ENCODE measurements at places on chromosomes 3 and 15. TPM values are rescaled to one million over a fixed set of nuclear protein-coding genes. Genes with fewer than 3 reads are reported as not detected.

DNA sequence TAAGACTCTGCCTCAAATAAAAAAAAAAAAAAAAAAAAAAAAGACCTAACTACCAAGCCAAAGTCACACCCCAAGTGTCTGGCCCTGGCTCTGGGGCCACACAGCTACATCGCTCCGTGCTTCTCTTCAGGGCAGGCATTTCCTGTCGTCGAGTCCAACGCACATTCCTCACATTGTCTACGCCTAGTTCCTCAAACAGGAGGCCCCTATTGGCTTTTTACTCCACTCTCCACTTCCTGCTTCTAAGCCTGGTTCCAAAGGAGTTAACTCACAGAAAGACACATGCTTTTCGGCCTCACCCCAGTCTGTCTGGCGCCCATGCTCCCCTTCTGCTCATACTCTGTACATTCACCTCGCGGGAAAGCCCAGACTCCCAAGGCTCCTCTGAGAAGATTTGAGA is 28.8 kb downstream of the KNG1 start:
- H3K4me3 ChIP-seq, result no peak overlapping the region
- no peak for DNase-seq
- no peaks in the 10 kb centered on the region for H3K36me3 ChIP-seq
- no peaks in the 10 kb centered on the region for H3K27me3 ChIP-seq

DNA sequence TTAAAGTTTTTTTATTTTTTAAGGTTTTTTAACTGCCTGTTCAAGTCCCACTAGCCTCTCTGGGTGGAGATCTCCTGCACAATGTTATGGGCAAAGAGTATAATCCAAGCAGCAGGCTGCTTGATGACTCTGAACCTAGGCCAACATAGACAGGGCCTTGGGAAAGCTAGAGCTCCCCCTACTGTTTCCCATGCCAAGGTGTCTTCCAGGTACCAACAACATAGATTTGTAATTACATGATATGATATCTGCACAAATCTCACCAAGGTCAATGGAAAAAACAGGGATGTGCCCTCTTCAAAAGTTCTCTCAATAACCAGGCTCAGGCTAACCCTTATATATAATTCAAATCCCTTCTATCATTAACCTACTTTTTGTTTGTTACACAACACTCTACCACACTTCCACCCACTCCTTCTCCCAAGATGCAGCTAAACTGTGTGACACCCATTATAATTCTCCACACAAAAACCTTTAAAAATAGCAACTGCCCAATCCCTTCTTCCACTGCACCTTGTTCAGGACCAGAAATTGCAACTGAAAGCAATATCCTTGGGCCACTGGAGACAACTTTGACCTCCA is 43.8 kb downstream of the RBM15B start:
- H3K27me3 ChIP-seq, result no peaks in the 10 kb centered on the region
- no peak overlapping the region for H3K27ac ChIP-seq
- H3K4me1 ChIP-seq, result no peaks in the 10 kb centered on the region
- peak; percentile 64 for DNase-seq
- peaks cover 36% of the 10 kb centered on the region for H3K36me3 ChIP-seq

DNA sequence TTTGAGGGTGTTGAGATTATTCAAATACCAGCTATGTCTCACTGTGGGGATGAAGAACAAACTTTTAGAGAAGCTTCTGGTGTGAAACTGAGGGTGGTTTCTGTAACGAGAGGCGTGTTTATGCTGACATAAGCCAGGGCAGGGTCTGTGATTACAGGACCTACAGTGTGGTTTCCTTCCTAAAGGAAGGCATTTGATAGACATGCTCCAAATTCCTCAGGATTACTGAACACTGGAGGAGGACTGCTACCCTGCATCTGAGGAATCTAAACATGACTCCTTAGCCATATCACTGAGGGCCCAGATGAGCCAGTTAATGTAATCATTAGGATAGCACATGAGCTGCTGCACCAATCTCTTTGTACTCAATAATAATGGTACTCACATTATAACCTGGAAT is 328.4 kb upstream of the UMPS start:
- DNase-seq, result no peak
- peaks cover 5% of the 10 kb centered on the region for H3K4me1 ChIP-seq
- H3K4me3 ChIP-seq, result no peak overlapping the region

DNA sequence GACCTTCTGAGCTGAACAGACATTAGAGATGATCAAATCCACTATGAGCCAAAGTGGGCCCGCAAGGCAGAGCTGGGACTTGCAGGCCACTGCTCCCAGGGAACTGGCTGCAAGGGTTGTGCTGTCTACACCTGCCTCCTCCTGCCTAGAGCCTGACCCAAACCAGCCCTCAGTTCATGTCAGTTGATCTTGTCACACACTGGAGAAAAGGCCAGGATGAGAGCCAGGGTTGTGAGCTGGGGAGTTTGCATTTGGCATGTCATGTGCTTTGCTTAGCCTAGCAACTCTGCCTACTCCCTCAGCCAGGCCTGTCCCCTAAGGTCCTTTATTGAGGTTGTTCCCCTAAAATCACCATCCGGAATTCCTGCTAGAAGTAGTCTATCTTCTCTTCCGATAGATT is 67.8 kb downstream of the RAB11A start:
- no peak overlapping the region for H3K4me3 ChIP-seq
- DNase-seq, result no peak
- no peak overlapping the region for H3K27ac ChIP-seq
- no peaks in the 10 kb centered on the region for H3K27me3 ChIP-seq
- no peaks in the 10 kb centered on the region for H3K36me3 ChIP-seq
- H3K4me1 ChIP-seq, result peaks cover 13% of the 10 kb centered on the region

GRCh38 chr15:79025201-79025600 is 65.4 kb downstream of the RASGRF1 start:
- no peaks in the 10 kb centered on the region for H3K4me1 ChIP-seq
- H3K27ac ChIP-seq, result no peak overlapping the region
- H3K27me3 ChIP-seq, result no peaks in the 10 kb centered on the region
- no peak overlapping the region for H3K4me3 ChIP-seq
- H3K36me3 ChIP-seq, result no peaks in the 10 kb centered on the region
- no peak for DNase-seq

DNA sequence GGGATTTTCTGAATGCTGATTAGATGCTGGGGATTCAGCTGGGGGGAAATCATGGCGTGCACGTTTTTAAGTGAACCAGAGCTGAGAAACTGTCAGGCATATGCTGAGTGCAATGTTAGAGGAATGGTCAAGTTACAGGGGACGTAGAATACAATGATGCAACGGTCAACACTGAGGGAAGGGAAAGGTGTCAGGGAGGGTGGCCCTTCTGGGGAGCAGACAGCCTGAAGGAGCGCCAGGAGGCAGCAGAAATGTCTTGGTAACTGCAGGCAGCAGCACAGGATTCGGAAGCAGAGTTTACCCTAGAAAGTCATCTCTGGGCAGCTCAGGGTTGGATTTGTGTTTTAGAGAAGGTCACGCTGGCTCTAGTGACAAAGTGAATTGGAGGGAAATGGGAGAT is 47.6 kb upstream of the RGMA start:
- H3K36me3 ChIP-seq, result no peaks in the 10 kb centered on the region
- H3K27me3 ChIP-seq, result peaks cover 68% of the 10 kb centered on the region
- no peak for DNase-seq
- H3K4me1 ChIP-seq, result no peaks in the 10 kb centered on the region
- no peak overlapping the region for H3K4me3 ChIP-seq
- H3K27ac ChIP-seq, result no peak overlapping the region

DNA sequence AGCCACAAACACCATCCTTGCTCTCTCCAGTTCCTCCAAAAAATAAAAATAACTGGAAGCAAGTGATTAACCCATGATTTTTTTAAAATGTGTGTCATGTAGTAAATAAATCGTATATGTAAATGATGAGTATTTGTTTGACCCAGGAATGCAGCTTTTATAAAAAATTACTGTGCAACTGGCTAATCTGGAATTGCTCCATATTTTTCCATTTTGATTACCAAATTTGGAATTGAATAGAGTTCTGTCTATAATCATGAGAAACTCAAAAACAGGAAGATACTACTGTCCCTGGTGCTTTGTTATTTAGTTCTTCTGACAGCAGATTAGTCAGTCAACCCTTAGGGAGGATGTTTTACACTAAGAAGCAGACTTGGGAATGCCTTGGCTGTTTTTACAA is 116.2 kb downstream of the CCNL1 start:
- no peak for DNase-seq
- no peaks in the 10 kb centered on the region for H3K27me3 ChIP-seq
- H3K27ac ChIP-seq, result no peak overlapping the region
- no peaks in the 10 kb centered on the region for H3K4me1 ChIP-seq

DNA sequence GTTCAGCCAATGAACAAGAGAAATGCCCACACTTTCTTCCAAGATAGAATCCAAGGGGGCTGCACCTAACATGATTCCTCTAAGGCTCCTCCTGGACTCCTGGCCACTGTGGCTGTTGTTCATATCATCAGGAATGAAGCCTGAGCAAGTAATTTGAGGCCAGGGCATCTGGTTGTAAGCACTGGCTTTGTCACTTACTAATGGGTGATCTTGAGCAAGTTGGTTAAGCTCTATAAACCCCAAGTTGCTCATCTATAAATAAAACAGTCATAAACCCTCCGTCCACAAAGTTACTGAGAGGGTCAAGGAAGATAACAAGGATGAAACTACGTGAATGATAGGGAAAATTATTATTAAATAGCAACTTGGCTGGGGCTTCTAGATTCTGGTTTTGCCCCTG is 58.3 kb downstream of the CDC25A start:
- H3K36me3 ChIP-seq, result no peaks in the 10 kb centered on the region
- DNase-seq, result no peak
- no peaks in the 10 kb centered on the region for H3K4me1 ChIP-seq
- H3K27ac ChIP-seq, result no peak overlapping the region
- H3K27me3 ChIP-seq, result no peaks in the 10 kb centered on the region

- no peak overlapping the region for H3K27ac ChIP-seq
- H3K27me3 ChIP-seq, result peaks cover 70% of the 10 kb centered on the region
- DNase-seq, result no peak
Observed at GRCh38 chr3:182179631-182180030, 467.9 kb downstream of the SOX2 start.

GRCh38 chr3:123634149-123635051 is 49.5 kb upstream of the HACD2 start:
- peaks cover 9% of the 10 kb centered on the region for H3K4me1 ChIP-seq
- H3K36me3 ChIP-seq, result no peaks in the 10 kb centered on the region

The COLQ gene
- total RNA-seq, result 1.5 TPM

The NR2F2 gene
- 19.6 TPM for total RNA-seq

The LHFPL4 gene
- not detected for total RNA-seq

The MUC13 gene
- 0.04 TPM for total RNA-seq

The HYAL1 gene
- total RNA-seq, result 0.23 TPM

The SMCO1 gene
- total RNA-seq, result not detected

The THBS1 gene
- 374 TPM for total RNA-seq
